ENCODE measurements at places on chromosomes 7 and 10. TPM values are rescaled to one million over a fixed set of nuclear protein-coding genes. Genes with fewer than 3 reads are reported as not detected.

DNA sequence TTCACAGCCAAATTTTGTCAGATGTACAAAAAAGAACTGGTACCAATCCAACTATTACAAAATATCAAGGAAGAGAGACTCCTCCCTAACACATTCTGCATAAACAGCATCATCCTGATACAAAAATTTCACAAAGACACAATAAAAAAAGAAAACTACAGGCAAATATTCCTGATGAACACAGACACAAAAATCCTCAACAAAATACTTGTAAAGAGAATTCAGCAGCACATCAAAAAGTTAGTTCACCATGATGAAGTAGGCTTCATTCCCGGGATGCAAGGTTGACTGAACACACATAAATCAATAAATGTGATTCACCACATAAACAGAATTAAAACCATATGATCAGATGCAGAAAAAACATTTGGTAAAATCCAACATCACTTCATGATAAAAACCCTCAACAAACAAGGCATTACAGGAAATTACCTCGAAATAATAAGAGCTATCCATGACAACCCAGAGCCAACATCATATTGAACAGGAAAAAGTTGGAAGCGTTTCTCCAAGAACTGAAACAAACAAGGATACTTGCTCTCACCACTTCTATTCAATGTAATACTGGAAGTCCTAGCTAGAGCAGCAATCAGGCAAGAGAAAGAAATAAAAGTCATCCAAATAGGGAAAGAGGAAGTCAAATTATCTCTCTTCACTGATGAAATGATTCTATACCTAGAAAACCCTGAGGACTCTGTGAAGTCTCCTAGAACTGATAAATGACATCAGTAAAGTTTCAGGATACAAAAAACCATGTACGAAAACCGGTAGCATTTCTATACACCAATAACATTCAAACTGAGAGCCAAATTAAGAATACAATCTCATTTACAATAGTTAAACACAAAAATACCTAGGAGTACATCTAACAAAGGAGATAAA, 223.1 kb downstream of the REEP3 start:
- no peak overlapping the region for H3K27ac ChIP-seq
- H3K4me1 ChIP-seq, result no peaks in the 10 kb centered on the region
- no peak overlapping the region for H3K4me3 ChIP-seq
- H3K27me3 ChIP-seq, result peaks cover 3% of the 10 kb centered on the region
- DNase-seq, result no peak
- H3K36me3 ChIP-seq, result no peaks in the 10 kb centered on the region

BLVRA gene
- total RNA-seq, result 15.7 TPM

DNA sequence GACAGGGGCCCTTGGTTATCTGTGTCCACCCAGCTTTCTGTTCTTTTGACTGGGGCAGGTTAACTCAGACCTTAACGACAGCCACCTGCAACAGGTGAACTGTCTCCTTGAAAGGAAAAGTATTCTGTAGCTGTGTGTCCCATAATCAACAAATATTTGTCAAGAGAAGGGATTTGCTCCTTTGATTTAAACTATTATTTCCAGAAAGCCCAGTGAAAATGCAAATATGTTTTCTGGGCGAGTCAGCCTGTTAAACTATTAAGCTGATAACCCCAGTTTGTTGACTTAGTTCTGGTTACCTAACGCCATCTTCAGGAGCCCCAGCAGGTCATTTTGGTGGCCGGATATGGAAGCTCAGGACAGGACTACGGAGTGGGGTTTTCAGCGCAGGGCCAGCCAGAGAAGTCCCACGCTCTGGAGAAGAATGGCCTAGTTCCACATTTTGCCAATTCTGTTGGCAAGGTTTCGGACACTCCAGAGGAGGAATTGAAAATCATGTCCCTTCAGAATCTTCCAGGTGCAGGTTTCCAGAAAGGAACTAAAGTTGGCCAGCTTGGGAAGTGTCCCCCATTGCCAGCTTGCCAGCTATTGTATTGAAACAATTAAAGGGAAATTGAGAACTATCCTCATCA, 54.5 kb downstream of the ADRA2A start:
- no peak overlapping the region for H3K4me3 ChIP-seq
- no peak overlapping the region for H3K27ac ChIP-seq
- H3K36me3 ChIP-seq, result no peaks in the 10 kb centered on the region

SORCS1 gene
- not detected for total RNA-seq

- H3K4me1 ChIP-seq, result no peaks in the 10 kb centered on the region
- DNase-seq, result no peak
- no peaks in the 10 kb centered on the region for H3K36me3 ChIP-seq
Observed at GRCh38 chr10:122019414-122019975, 30.5 kb downstream of the TACC2 start.

DNA sequence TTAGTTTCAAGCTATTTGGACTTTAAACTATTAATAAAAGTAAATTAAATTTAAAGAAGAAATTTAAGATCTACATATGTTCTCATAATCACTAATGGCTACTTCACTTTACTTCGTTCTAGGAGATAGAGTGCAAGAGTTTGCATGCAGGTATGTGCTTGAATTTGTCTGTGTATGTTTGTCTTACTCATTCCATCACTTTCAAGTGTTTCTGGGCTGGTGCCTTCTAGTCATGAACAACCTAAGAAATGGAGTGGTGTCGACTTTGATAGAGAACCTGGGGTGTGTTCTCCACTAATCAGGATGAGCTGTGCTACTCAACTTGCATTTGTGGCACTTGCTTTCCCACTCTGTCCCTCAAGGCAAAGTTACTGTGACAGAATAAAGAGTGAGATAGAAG, 169.9 kb downstream of the KCND2 start:
- H3K36me3 ChIP-seq, result no peaks in the 10 kb centered on the region
- no peak for DNase-seq
- no peaks in the 10 kb centered on the region for H3K4me1 ChIP-seq
- no peak overlapping the region for H3K27ac ChIP-seq
- no peak overlapping the region for H3K4me3 ChIP-seq

- no peak overlapping the region for H3K4me3 ChIP-seq
- no peaks in the 10 kb centered on the region for H3K4me1 ChIP-seq
- no peaks in the 10 kb centered on the region for H3K36me3 ChIP-seq
- DNase-seq, result no peak
- no peak overlapping the region for H3K27ac ChIP-seq
Observed at GRCh38 chr7:157538321-157538720, 201.5 kb downstream of the DNAJB6 start.

- peaks cover 86% of the 10 kb centered on the region for H3K4me1 ChIP-seq
- peaks cover 24% of the 10 kb centered on the region for H3K36me3 ChIP-seq
- peak; percentile 58 for DNase-seq
- no peak overlapping the region for H3K4me3 ChIP-seq
- no peaks in the 10 kb centered on the region for H3K27me3 ChIP-seq
Observed at GRCh38 chr10:124626759-124627380, 117.3 kb downstream of the FAM53B start.

- no peaks in the 10 kb centered on the region for H3K27me3 ChIP-seq
- H3K27ac ChIP-seq, result no peak overlapping the region
- no peaks in the 10 kb centered on the region for H3K36me3 ChIP-seq
- DNase-seq, result no peak
- no peak overlapping the region for H3K4me3 ChIP-seq
Observed at GRCh38 chr10:46304062-46304461, 17.3 kb downstream of the ANTXRL start.

KNDC1 gene
- not detected for total RNA-seq

DNA sequence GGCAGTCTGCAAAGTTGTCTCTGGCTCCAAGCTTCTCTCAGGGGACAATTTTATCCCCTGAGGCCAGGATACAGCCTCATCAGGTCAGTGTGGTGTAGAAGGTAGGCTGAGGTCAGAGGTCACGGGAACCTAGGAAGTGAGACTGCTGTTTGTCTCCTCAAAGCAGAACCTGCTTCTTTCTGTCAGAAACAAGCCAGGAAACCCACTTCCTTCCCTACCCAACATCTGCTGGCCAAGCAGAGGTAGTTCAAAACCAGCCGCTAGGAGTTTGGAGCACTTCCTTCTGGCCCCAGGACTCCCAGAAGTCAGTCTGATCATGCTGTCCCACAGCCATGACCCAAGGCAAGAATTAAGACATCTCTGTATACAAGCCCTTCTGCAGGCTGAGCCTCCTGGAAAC, 12.2 kb downstream of the CLRN3 start:
- H3K4me3 ChIP-seq, result no peak overlapping the region
- H3K4me1 ChIP-seq, result peaks cover 15% of the 10 kb centered on the region
- H3K27ac ChIP-seq, result no peak overlapping the region

ARHGEF35 gene
- total RNA-seq, result 2.0 TPM

DNA sequence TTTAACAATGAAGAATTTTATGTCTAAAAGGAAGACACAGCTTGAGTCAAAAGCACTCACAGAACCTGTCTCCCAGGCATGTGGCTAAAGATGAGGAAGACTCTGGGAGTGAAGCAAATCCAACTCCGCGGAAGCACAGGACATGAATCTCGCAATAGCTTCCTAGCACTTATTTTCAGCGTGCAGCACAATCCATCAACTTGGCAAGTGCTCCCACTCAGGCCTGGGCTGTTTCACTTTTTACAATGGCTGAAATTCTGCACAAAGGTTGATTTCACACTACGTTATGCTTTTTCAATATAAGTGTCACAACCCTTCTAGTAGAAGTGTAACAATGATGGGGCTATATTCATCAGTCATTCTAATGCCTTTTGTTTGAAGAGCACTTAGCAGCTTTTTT, 180.2 kb downstream of the XPNPEP1 start:
- H3K4me1 ChIP-seq, result no peaks in the 10 kb centered on the region
- no peak overlapping the region for H3K4me3 ChIP-seq
- H3K36me3 ChIP-seq, result no peaks in the 10 kb centered on the region
- no peaks in the 10 kb centered on the region for H3K27me3 ChIP-seq
- no peak overlapping the region for H3K27ac ChIP-seq

- H3K4me3 ChIP-seq, result no peak overlapping the region
- no peaks in the 10 kb centered on the region for H3K36me3 ChIP-seq
- no peaks in the 10 kb centered on the region for H3K4me1 ChIP-seq
Observed at GRCh38 chr10:86282664-86283465, 83.7 kb downstream of the GRID1 start.

SH2B2 gene
- 0.77 TPM for total RNA-seq

DNA sequence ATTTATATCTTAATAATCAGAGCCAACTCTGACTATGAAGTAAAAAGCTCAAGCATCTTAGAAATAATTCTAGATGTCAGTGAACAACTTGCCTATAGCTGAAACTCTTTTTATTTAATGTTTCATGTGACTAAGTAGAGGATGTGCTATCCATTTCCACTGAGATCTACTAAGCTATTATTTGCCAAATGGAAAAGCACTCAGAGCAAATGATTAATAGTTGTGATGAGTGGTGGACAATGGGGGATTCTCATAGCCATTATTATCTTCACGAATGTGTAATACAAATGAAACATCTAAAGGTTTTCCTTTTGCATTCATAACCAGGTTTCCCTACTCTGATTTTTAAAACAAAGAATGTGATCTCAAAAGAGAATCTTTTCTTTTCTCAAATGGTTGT, 126.6 kb upstream of the GNAI1 start:
- no peaks in the 10 kb centered on the region for H3K27me3 ChIP-seq
- H3K36me3 ChIP-seq, result no peaks in the 10 kb centered on the region
- H3K4me3 ChIP-seq, result no peak overlapping the region
- DNase-seq, result no peak
- no peak overlapping the region for H3K27ac ChIP-seq
- H3K4me1 ChIP-seq, result no peaks in the 10 kb centered on the region

DNA sequence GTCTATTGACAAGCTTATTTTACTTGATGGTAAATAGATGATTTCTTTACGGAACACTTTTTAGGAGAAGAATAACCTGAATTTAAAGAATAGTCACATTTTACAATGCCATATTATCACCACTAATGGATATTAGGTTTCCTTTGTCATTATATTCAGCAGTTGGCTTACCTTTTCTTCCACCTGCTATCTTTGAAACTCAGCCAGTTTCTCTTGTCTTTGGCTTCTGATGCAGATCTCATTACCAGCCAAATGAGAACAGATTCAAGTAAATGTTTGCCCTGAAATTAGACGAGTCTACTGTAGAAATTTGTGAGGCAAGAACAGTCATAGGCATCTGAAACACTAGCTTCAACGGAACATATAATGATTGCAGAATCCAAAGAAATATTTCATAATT, 85.5 kb upstream of the OIT3 start:
- H3K4me3 ChIP-seq, result no peak overlapping the region
- no peaks in the 10 kb centered on the region for H3K36me3 ChIP-seq
- H3K27ac ChIP-seq, result no peak overlapping the region
- DNase-seq, result no peak
- no peaks in the 10 kb centered on the region for H3K4me1 ChIP-seq
- H3K27me3 ChIP-seq, result no peaks in the 10 kb centered on the region

DNA sequence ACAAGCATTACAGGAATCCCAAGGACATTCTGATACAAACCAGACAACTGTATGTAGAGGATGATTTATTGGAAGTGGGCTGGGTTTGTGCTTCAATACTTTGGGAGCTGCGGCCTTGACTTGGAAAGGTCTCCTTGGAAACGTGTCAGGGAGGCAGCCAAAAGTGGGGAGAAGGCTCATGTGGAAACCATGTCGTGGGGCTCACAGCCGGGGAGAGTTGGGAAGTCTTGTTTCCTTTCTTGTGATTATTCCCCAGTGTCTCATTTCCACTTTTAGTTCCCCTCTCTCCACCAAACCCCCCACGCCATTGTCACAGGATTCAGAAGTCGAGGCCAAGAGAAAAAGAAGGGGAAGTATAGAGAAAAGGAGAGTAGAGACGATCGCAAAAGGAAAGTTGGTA, 53.9 kb upstream of the SFMBT2 start:
- H3K36me3 ChIP-seq, result no peaks in the 10 kb centered on the region
- no peak overlapping the region for H3K27ac ChIP-seq
- H3K4me1 ChIP-seq, result no peaks in the 10 kb centered on the region
- no peak for DNase-seq

GRCh38 chr10:114648368-114648767, 9.7 kb downstream of the ABLIM1 start:
- no peaks in the 10 kb centered on the region for H3K36me3 ChIP-seq
- no peak for DNase-seq
- H3K4me3 ChIP-seq, result no peak overlapping the region
- H3K4me1 ChIP-seq, result no peaks in the 10 kb centered on the region
- no peak overlapping the region for H3K27ac ChIP-seq

DGKI gene
- not detected for total RNA-seq

DNA sequence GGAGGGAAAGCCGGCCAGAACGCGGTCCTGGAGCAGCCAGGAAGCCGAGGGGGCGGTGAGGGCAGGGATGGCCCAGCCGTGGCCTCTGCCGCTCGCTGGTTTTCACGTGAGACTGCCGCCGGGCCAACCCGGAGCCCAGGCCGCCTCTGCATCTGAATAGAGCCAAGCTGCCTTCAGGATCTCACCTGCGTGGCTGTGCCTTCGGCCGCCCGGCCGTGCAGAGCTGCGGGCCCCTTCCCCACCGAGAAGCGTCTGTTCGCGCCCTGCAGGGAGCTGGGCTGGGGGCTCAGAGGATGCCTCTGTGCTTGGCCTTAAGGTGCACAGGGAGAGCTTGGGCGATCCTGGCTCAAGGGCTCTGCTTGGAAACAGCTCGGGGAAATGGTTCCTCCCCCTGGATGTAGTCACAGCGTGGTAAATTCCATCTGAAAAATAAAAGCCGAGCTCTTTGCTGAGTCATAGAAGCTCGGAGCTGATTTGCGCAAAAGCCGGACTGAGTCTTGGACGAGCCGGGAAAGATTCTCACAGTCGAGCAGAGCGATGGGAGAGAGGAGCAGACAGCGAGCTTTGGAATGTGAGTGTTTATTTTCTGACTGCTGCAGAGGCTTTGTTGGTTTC, at the start of gene JAKMIP3:
Gene JAKMIP3 (plus strand): TSS at position 456 of the 615 bp plus-strand sequence. CDS start 38,863 bp downstream, outside the sequence.
- no peaks in the 10 kb centered on the region for H3K27me3 ChIP-seq
- H3K36me3 ChIP-seq, result no peaks in the 10 kb centered on the region
- H3K4me3 ChIP-seq, result peak within 1 kb of the TSS; percentile 29

RPEL1 gene
- not detected for total RNA-seq

CDHR1 gene
- 0.92 TPM for total RNA-seq

GRCh38 chr10:121668314-121669027, 70.2 kb upstream of the FGFR2 start:
- no peak overlapping the region for H3K4me3 ChIP-seq
- no peaks in the 10 kb centered on the region for H3K4me1 ChIP-seq
- peaks cover 5% of the 10 kb centered on the region for H3K27me3 ChIP-seq
- no peak for DNase-seq
- no peak overlapping the region for H3K27ac ChIP-seq

CTAGE15 gene
- total RNA-seq, result 0.25 TPM

Measured in CD4-positive, alpha-beta T cell (primary cell).